ENCODE measurements at places on chromosomes 6 and 20.

- DNase-seq, result no peak
These were observed 32.8 kb downstream of the HTR1B start for GRCh38 chr6:77430504-77430903.

- DNase-seq, result peak; percentile 83
These were observed 182.3 kb upstream of the RAB32 start for GRCh38 chr6:146361128-146361924.

- DNase-seq, result no peak
These were observed at the start of gene COL19A1 for GRCh38 chr6:69866351-69866769. TSS of gene COL19A1 (plus strand) at chr6:69866556. CDS start at chr6:69879568, 13,012 bp downstream.

DNA sequence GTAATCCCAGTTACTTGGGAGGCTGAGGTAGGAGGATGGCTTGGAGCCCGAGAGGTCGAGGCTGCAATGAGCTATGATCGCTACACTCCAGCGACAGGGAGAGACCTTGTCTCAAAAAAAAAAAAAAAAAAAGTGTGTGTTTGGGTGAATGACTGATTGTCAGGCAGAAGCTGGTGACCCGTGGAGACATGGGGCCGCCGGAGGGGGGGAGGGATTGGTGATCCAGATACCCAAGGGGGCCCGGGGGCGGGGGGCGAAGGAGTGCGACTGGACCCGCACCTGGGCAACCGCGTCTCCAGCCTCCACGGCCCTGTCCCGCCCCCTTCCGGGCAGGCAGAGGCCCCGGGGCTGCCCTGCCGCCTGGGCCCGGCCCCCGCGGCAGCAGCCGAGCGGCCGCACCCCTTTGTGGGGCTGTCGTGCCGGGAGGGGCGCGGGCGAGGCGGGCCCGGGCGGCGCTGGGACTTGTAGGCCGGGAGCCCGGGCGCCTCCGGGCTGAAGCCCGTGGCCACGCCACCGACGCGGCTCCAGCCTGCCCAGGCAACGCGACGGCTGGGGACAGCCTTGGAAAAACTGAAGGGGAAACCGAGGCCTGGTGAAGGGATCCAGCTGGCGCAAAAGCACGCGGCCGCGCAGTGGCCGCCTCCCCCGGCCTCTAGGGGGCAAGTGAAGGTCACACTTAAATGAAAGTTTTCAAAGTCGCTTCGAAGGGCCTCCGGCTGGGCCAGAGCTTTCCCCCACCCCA lies 2.1 kb upstream of the RBM38 start:
- peak; percentile 67 for DNase-seq

Data from MG63 (cell line).